Vagina (tissue), 2 donors: ENCODE measurements at places on chromosomes 4 and X.

GRCh38 chrX:114075073-114075673 is 508.7 kb upstream of the HTR2C start:
- no peak for DNase-seq

- DNase-seq, result no peak
Measured at GRCh38 chr4:26529479-26529878, 39.2 kb upstream of the CCKAR start.

DNA sequence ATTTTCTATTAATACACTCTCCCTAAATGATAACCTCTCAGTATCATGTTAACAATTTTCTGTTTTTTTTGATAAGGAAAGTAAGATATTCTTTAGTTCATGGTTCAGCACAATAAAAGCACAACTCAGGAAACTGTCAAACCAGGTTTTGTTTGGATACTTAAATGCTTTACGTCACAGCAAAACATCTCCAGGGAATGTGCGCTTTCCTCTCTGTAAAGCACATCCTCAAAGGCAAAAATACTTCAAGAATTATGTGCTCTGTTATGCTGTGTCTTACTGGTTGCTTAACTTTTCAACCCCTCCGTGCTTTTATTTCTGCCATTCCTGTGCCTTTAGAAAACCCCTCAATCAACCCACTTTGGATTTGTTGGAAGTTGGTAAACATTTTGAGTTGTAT is 27.8 kb downstream of the SNX25 start:
- no peak for DNase-seq

GRCh38 chrX:1902901-1903235 is 288.0 kb downstream of the ASMT start:
- DNase-seq, result no peak

DNA sequence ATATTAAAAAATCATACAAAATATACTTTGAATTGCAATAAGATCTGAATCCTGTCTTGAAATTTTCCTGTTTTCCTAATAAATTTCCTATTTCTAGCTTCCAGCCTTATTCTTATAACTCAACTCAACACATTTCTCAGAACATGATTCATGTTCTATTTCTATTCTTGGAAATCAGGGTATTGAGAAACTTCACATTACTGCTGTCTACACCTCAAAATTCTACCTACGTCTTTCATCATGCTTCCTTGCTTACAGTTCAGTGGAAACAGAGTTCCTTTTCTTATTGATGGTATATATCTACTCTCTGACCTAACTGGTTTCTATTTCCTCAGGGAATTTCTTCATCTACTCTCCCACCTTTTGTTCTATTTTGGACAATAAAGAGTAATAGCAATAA is 2139.0 kb downstream of the ARAP2 start:
- no peak for DNase-seq

- DNase-seq, result peak; percentile 89
Measured at GRCh38 chr4:39526765-39527295, 409 bp downstream of the UGDH start.

GRCh38 chrX:70455366-70456202 is 10.9 kb downstream of the DLG3 start:
- no peak for DNase-seq

DNA sequence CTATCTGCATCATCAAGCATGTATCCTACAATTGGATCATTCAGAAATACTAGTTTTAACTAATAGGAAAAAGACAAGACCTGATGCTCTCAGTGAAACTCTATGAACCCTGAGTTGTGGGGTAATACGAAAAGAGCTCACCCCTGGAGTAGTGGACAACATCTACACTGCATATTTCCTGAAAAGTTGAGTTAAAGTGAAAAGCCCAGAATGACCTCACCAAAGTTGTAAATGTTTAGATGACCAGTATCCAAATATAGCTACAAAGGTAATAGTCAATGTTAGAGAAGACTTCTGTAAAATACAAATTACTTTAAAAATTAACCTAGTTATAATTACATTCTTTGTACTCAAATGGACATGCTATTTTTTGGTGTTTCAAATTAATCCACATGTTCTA is 52.8 kb upstream of the SRPX start:
- DNase-seq, result no peak

GRCh38 chr4:68693325-68694075 is 23.0 kb upstream of the UGT2B15 start:
- no peak for DNase-seq

DNA sequence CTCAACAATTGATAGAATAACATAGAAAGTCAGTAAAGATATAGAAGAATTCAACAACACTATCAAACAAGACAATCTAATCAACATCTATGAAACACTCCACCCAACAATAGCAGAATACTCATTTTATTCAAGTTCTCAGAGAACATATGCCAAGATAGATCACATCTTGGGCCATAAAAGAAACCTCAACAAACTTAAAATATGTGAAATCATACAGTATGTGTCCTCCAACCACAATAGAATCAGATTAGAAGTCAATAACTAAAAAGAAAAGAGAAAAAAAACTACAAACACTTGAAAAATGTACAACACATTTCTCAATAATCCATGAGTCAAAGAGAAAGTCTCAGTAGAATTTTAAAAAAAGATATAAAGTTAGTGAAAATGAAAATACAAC is 78.6 kb upstream of the LDB2 start:
- DNase-seq, result no peak

DNA sequence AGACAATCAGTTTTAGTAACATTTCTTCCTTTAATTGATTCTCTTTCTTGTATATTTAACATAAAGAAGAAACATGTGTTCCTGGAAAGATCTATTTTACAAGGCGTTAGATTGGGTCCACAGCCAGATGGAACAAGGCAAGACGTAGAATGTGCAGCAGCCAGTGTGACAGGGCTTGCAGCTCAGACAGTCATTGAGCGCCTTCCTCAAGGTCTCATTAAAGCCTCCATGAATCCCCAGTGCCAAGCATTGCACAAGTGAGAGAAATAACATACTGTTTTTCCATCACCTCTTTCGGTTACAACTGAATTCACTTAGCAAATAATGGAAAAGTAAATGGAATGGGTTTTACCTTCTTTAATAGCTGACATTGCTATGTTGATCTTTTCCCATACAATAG is 292.5 kb downstream of the USP46 start:
- DNase-seq, result no peak

- no peak for DNase-seq
Measured at GRCh38 chr4:27293831-27294230, 433.2 kb downstream of the STIM2 start.

DNA sequence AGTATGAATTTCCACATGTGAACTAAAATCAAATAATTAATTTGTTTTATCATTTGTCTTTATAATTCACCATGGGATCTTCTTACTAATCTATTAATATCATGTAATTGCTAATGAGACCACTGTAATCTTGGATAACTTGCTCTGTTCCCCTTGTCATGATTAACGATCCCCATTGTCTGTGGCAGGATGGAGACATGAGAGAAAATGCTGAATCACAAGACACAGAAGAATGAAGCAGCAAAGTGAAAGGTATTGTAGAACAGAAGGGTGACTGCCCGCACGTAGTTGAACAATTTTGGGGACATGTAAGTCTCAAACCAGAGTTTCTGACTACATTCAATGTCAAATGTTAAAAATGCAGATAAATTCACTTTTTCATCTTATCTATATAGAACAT is 135.2 kb downstream of the EPHA5 start:
- no peak for DNase-seq

- no peak for DNase-seq
Measured at GRCh38 chr4:14008494-14008893, 381.0 kb upstream of the BOD1L1 start.

DNA sequence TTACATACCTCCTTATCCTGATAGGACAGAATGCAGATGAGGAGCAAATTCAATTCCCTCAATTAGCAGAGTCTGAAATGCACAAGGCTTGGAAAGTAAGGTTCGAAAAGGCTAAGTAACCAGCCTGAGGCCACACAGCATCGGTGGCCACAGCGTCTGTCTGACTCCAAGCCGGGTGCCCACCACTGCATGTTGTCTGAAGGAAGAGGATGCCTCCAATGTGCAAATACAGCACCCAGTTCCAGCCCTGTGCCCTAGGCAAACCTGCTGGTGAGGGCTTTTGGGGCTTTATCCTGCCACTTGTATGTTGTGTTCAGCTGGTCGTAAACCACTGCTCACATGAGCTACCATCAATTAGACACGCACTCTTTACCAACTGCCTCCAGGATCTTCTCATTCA is 48.6 kb upstream of the PPP2R2C start:
- DNase-seq, result no peak

DNA sequence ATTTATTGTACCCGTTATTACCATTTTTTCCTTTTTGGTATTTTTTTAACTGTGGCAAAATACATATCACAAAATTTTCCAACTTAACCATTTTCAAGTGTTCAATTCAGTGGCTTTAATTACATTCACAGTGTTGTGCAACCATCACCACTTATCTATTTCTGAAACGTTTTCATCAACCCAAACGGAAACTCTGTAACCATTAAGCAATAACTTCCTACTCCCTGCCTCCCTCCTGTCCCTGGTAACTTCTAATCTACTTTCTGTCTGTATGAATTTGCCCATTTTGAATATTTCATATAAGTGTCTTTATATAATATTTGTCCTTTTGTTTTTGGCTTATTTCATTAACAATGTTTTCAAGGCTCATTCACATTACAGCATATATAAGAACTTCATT is 57.4 kb upstream of the MSN start:
- DNase-seq, result no peak

- DNase-seq, result no peak
Measured at GRCh38 chrX:69088171-69088938, 76.9 kb downstream of the PJA1 start.

DNA sequence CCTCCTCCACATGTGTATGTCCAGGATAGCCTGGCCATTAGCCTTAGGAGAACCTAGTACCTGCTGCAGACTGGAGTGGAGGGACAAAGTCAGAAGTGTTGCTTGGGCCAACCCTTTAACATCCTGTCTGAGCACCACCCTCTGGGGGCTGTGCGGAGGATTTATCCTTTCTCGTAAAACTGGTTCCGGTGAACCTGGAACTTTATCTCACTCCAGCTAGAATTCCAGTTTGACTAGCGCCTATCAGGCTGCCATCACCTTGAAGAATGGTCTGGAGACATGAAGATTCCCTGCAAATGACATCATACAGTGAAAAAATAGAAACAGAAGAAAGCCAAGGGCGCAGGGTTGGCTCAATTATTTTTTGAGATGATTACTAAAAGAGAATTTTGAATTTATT is 4.0 kb downstream of the TCEAL8 start:
- DNase-seq, result no peak

GRCh38 chr4:128811571-128812441 is 2.3 kb downstream of the JADE1 start:
- DNase-seq, result no peak

DNA sequence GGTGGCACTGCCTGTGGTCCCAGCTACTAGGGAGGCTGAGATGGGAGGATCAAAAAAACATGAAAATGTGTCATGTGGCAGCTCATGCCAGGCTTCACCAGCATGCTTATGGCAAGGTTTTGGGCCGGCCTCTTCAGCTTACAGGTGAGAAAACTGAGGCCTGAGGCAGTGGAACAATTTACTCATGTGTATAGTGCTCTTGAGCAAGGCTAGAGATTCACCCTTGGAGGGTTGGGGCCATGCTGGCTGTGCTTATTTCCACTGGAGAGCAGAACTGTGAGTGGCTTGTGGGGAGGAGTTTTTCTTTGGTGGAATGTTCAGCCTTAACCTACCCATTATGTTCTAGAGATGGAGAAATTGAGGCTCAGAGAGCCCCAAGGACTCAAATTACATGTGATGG is 31.8 kb downstream of the NSD2 start:
- no peak for DNase-seq

- DNase-seq, result no peak
Measured at GRCh38 chr4:137711502-137711901, 179.2 kb upstream of the PCDH18 start.

DNA sequence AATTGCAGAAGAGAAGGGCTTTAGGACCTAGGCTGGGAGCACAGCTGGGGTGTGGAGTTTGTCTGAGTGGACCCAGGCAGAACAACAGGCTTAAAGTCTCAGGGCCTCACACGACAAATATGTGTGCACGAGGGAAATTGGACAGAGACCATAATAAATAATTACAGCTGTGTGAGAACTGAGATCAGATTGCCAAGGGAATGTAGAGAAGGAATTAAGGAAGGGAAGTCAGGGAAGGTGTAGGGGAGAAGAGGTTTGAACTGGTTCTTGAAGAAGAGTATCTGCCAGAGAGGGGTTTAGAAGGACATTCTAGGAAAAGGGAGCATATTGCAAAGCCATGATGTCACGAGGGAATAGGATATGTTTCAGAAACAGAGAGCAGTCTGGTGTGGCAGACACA is 120.7 kb upstream of the TSPAN5 start:
- no peak for DNase-seq

GRCh38 chr4:95505151-95505550 is 43.6 kb downstream of the UNC5C start:
- DNase-seq, result no peak

DNA sequence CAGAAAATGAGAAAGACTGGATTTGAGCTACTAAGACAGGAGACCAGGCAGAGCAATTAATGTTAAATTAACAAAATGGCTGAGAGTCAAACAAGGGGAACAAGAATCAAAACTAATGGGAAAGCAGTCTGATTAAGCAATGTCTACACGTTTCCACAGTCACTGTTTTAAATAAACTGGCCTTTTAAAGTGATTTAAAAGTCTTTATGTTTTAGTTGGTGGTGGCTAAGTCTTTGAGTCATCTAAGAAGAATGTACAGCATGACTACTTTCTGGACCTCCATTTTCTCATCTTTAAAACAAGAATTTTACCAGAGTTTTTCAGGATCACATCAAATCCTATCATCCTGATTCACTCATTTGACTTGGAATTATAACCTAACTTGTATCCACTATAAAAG is 233.8 kb downstream of the ENOX2 start:
- no peak for DNase-seq

GRCh38 chr4:143083756-143084472 is 100.8 kb upstream of the USP38 start:
- no peak for DNase-seq

GRCh38 chr4:88705805-88706492 is 8.3 kb upstream of the NAP1L5 start:
- no peak for DNase-seq

DNA sequence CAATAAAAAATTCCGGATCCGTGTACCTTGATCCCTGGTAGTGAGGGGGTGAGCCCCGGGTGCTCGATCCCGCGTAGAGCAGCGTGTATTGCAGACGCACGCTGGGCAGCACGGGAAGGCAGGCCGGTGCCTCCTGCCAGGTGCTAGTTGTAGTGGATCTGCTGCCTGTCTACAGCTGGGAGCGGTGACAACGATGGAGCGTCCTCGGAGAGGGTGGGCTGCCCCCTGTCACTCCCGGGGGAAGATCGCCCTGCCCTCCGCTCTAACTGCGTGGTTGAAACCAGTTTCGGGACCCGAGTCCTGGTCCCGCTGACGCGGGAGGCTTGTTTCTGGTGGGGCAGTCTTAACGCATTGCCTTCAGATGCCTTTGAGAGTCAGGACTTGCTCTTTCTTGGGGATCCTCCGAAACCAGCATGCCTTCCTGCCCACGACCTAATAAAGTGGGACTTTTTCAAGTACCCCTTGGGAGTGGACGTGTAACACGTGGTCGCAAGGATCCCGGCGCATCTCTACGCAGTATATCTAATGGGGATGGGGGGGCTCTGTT is 2.7 kb upstream of the NKX6-1 start:
- DNase-seq, result no peak
